Aorta (tissue), 5 donors: ENCODE measurements at places on chromosomes 3 and 15.

DNA sequence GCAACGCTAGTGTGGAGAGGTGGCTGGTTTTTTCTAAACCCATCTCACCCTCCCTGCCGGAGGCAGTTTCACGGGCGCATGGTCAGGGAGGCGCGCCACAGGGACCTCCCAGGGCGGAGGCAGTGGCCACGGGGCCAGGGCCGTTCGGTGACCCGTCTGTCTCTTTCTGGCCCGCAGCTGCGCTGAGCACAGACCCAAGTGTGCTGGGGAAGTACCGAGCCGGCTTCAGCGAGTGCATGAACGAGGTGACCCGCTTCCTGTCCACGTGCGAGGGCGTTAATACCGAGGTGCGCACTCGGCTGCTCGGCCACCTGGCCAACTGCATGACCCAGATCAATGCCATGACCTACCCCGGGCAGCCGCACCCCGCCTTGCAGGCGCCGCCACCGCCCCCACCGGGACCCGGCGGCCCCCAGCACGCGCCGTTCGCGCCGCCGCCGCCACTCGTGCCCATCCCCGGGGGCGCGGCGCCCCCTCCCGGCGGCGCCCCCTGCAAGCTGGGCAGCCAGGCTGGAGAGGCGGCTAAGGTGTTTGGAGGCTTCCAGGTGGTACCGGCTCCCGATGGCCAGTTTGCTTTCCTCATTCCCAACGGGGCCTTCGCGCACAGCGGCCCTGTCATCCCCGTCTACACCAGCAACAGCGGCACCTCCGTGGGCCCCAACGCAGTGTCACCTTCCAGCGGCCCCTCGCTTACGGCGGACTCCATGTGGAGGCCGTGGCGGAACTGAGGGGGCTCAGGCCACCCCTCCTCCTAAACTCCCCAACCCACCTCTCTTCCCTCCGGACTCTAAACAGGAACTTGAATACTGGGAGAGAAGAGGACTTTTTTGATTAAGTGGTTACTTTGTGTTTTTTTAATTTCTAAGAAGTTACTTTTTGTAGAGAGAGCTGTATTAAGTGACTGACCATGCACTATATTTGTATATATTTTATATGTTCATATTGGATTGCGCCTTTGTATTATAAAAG lies 1.8 kb downstream of the HES1 start:
- H3K27ac ChIP-seq = peak overlapping the region; percentile 98
- H3K36me3 ChIP-seq = no peaks in the 10 kb centered on the region
- H3K4me3 ChIP-seq = peak overlapping the region; percentile 87
- no peaks in the 10 kb centered on the region for H3K27me3 ChIP-seq
- peak; percentile 78 for DNase-seq
- H3K4me1 ChIP-seq = peaks cover 4% of the 10 kb centered on the region

DNA sequence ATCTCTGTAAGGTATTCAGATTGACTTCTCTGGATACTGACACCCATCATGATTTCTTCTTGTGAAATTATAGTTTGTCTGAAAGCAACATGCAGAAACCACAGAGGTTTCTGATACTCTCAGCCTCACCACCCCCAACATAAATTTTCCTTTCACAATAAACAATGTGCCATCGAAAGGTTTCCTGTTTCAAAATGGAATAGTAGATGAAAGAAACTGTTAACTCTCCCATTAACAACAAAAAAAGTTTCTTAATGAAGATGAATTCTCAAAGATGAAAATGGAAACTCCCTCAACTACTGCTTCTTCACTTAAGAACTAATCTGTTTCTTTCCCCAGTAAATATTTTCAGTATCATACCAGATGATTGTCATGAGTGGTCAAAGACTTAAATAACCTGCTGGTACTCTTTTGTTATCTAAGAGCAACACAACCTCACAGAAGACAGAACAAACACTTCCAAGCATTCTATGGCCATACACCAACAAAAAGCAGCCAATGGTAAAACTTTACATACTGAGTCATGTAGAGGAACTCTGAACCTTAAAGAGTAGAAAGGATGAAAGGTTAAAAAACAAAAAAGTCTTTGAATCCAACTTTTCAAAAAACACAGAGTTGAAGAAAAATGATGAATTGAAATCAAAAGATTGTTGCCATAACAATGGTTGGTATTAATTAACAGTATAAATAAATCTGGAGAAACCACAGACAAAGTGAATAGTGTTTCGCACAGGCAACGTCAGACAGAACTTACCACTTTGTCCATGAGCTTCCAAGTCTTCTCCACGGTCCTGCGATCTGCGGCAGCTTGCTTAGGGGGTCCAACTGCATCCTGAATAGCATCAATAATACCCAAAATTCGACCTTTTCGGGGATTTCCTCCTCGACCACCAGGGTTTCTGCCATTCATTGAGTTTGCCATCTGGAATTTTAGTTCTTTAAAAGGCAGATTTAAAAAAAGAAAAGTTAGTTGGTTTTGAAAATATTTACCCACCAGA lies 1.9 kb downstream of the CBLB start:
- no peak for DNase-seq
- no peak overlapping the region for H3K27ac ChIP-seq
- H3K4me1 ChIP-seq = peaks cover 4% of the 10 kb centered on the region
- no peaks in the 10 kb centered on the region for H3K27me3 ChIP-seq
- no peaks in the 10 kb centered on the region for H3K36me3 ChIP-seq

- peaks cover 3% of the 10 kb centered on the region for H3K36me3 ChIP-seq
- no peak overlapping the region for H3K4me3 ChIP-seq
- H3K4me1 ChIP-seq = no peaks in the 10 kb centered on the region
- H3K27ac ChIP-seq = no peak overlapping the region
Measured at GRCh38 chr3:49998326-49998725, 58.4 kb downstream of the RBM6 start.

GRCh38 chr3:159936541-159936940 lies 52.1 kb upstream of the IL12A start:
- H3K36me3 ChIP-seq = no peaks in the 10 kb centered on the region
- H3K27me3 ChIP-seq = no peaks in the 10 kb centered on the region
- no peaks in the 10 kb centered on the region for H3K4me1 ChIP-seq

GRCh38 chr3:102085431-102086176 lies 236.3 kb downstream of the NFKBIZ start:
- H3K27ac ChIP-seq = no peak overlapping the region
- no peak for DNase-seq
- no peaks in the 10 kb centered on the region for H3K36me3 ChIP-seq
- H3K4me1 ChIP-seq = peaks cover 3% of the 10 kb centered on the region
- H3K27me3 ChIP-seq = no peaks in the 10 kb centered on the region

- H3K4me3 ChIP-seq = no peak overlapping the region
- no peak for DNase-seq
- no peaks in the 10 kb centered on the region for H3K36me3 ChIP-seq
- peaks cover 10% of the 10 kb centered on the region for H3K4me1 ChIP-seq
Measured at GRCh38 chr3:45612918-45613602, 18.5 kb downstream of the LIMD1 start.

GRCh38 chr3:31106204-31106603 lies 211.7 kb upstream of the GADL1 start:
- H3K36me3 ChIP-seq = no peaks in the 10 kb centered on the region
- H3K4me3 ChIP-seq = no peak overlapping the region
- H3K4me1 ChIP-seq = no peaks in the 10 kb centered on the region

- no peaks in the 10 kb centered on the region for H3K4me1 ChIP-seq
- DNase-seq = no peak
- no peaks in the 10 kb centered on the region for H3K36me3 ChIP-seq
- no peak overlapping the region for H3K27ac ChIP-seq
- no peak overlapping the region for H3K4me3 ChIP-seq
Measured at GRCh38 chr15:21270474-21270873, 169.8 kb downstream of the POTEB3 start.
